ENCODE measurements at places on chromosomes 1 and 21.

DNA sequence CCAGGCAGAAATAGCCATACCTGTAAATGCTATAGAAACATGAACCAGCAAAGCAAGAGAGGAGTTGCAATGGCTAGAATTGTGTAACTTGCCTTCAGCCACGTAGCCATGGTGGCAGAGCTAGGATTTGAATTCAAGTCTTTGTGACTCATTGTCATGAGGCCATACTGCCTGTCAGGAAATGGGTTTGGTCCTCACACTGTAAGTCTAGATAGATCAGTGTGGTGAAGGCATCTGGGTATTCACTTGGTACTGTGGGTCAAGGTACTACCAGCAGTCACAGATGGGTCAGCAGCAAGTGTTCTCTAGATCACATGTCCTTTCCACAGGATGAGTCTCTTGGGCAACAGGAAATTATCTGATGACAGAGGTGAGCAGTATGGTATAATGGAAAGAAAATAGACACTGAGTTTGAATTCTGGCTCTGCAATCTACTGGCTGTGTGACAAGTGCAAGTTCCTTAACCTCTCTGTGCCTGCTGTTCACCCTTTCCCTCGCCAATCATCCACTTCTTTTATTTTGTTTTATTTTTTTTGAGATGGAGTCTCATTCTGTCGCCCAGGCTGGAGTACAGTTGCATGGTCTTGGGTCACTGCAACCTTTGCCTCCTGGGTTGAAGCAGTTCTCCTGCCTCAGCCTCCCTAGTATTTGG, 36.9 kb downstream of the FGGY start:
- DNase-seq = no peak

- DNase-seq = no peak
Observed at GRCh38 chr1:154219541-154219940, 1.2 kb upstream of the UBAP2L start.

GRCh38 chr1:90045853-90046563, 51.1 kb downstream of the ZNF326 start:
- peak; percentile 42 for DNase-seq

DNA sequence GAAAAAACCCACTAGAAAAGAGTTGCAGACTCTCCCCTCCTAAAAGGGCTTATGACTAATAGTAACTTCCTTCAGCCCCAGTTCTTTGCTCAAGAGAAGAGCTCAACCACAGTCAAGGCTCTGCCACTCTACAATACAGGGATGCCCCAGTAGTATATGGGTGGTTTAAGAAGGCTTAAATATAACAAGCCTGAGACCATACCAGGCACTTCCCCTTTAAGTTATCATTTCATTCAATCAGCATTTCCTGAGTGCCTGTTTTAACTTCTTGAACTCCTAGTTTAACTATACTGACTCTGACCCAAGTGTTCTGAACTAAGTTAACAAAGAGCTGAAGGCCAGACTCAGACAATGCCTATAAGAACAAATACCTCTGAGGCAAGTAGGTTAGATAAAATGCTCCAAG, 19.8 kb downstream of the PRPF38A start:
- no peak for DNase-seq

DNA sequence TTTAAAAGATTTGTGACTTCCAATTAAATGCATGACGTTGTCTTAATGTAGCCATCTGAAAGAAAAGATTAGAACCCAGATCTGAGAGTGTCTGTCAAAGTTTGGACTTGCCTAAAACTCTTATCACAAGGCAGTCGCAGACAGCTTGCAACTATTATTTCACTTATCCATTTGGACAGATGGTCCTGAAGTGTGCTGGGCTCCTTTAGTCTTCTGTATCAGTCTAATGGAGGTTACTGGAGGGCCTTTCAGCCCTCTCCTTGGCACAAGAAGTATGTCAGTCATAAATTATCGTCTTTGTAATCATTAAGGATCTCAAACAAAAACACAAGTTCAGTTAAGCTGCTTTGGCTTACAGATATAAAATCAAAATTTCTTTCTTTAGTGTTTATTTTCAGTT, 15.5 kb downstream of the PROX1 start:
- no peak for DNase-seq

DNA sequence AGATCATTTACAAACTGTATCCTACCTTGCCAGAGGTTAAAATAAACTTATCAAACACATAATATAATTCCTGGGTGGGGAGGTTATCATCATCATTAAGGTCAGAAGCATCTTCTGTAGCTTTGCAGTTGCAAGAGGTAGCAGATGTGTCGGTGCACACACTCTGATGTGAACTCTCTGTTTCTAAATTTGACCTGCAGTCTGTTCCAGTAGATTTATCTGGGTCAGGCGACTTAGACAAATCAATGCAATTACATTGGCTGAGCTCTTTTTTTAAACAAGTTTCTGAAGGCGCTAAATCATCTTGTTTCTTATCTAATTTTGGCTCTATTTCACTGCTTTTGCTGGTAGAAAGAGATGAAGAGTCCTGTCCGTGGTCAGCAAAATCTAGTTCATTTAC, 70.4 kb downstream of the PRPF38A start:
- no peak for DNase-seq

GRCh38 chr1:36517011-36517771, 34.5 kb upstream of the CSF3R start:
- no peak for DNase-seq

DNA sequence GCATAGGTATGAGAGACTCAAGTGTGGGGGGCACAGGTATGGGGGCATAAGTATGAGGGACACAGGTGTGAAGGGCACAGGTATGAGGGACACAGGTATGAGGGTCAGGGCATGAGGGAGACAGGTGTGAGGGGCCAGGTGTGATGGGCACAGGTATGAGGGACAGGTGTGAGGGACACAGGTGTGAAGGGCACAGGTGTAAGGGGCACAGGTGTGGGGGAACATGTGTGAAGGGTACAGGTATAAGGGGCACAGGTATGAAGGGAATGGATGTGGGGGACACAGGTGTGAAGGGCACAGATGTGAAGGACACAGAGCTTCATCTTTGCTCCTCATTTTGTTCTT, 41.2 kb upstream of the CACNA1E start:
- no peak for DNase-seq

DNA sequence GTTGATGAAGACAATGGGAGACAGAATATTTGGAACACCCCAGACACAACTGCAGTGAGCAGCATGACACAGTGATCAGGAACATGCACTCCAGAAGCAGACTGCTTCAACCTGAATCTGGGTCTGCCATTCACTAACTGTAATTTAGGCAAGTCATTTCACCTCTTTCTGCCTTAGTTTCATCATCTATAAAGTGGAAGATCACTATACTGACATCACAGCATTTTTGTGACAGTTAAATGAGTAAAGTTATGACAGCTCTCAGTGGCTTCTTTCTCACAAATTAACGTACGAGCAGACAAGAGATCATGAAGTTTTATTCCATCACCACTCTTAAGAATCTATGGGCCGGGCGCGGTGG, 14.3 kb downstream of the LRRC41 start:
- no peak for DNase-seq

GRCh38 chr1:158434741-158435140, 8.7 kb upstream of the OR10K2 start:
- no peak for DNase-seq

DNA sequence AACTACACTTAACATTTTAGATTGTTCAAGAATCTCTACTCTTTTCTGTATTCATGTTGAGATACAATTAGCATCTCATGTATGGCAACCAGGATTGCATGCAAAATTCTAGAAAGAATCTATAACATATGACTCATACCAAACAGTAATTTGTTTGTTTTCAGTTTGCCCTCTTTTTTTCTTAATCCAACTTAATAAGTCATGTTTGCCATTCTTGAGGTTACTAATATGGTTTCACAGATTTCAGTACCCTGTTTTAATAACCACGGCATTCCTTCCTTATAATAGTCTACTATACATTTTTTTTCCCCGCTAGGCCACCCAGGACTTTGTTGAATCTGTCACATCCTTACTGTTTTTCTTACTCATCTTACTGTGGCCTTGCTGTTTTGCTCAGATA, 140.8 kb downstream of the FMN2 start:
- no peak for DNase-seq

DNA sequence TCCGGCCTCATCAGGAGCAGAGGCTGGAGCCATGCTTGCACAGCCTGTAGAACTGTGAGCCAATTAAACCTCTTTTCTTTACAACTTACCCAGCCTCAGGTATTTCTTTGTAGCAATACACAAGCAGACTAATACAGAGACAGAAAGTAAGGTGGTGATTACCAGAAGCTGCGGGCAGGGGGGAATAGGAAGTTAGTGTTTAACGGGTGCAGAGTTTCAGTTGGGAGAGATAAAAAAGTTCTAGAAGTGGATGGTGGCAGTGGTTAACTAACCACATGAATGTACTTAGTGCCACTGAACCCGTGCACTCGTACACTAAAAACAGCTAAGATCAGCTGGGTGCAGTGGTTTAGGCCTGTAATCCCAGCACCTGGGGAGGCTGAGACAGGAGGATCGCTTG, 80.4 kb upstream of the TARDBP start:
- DNase-seq = no peak

DNA sequence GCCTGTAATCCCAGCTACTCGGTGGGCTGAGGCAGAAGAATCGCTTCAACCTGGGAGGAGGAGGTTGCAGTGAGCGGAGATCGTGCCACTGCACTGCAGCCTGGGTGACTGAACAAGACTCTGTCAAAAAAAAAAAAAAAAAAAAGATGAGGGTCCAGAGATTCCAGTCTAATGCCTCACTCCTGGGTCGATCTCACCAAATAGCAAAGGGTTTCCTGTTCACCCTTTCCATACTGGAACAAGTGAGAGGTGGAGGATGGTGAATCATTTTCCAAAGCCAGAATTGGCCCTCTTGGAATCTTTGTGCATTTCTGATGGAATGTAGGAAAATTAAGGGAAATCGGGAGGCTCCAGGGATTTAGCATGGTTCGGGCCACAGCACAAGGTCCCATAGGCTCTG, 58.1 kb upstream of the ZNF648 start:
- DNase-seq = no peak
